ENCODE measurements at places on chromosomes 16 and 17.

DNA sequence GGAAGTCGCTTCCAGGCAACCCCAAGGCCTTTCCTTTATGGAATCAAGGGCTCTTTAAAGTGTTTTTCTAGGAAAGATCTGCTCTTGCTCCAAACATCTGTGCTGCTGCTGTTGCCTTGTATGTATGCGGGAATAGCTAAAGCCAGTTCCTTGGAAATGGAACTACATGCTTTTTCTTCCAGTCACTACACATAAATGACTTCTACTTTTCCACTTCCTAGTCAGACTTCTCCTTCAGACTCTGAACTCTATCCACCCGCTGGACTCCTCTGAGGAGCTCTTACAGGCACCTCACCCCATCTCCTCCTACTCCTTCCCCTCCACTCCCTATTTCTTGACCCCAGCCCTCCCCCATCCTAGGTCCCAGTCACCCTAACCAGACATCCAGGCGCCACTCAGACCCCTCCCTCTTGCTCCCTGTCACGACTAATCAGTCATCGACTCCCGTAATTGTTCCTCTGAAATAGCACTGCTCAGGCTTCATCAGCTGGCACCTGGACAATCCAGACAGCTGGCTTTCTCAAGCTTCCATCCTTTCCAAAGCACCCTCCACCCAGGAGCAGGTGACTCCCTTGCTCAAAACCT, 15.0 kb upstream of the PEMT start:
- DNase-seq, result no peak

- no peak for DNase-seq
Observed at GRCh38 chr16:25395528-25395927, 137.9 kb upstream of the ZKSCAN2 start.

DNA sequence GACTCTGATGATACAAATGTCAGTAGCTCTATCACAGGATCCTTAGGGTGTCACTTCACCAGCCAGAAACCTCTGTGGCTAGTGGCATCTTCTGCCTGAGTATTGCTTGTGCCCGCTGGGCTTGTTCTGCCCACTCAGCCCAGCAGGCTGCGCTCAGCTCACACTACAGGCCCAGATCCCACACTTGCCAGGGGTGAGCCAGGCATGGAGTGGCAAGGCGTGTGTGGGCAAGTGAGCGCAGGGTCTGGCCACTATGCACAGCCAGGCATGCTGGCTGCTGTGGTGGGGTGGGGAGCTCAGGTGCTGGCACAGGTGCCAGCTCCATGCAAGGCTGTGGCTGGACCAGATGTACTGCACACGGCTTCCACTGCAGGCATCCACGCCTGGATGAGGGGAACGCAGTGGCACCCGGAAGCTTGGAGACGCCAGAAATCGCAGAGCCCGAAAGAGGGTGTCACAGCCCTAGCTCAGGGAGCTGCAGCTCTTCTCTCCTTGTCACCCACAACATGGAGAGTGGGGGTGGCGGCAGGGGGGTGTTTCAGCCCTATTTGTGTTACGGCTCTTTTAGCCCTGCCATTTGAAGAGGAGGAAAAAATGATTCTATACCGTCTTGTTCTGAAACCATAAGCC, 10.2 kb downstream of the CFAP97D1 start:
- DNase-seq, result no peak

- no peak for DNase-seq
Observed at GRCh38 chr17:70298929-70299531, 129.7 kb downstream of the KCNJ2 start.

Measured in anterior cingulate cortex (tissue), 58 donors.